ENCODE measurements at places on chromosomes 12 and 14.

DNA sequence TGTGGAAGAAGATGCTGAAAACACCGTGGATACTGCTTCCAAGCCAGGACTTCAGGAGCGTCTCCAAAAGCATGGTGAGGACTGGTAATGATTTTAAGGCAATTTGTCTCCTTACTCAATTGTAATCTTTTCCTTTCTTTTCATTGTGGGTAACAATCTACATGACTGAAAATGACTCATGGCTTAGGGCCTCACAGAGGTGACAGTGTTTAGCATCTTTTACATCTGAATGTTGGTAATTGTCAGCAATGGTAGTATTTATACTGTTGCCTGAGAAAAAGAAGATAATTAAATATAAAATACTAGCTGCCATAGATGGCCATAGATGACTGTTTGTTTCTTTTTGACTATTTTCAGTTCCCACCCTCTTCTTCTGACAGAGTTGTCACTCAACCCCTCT is 31.6 kb downstream of the TULP3 start:
- DNase-seq: no peak

DNA sequence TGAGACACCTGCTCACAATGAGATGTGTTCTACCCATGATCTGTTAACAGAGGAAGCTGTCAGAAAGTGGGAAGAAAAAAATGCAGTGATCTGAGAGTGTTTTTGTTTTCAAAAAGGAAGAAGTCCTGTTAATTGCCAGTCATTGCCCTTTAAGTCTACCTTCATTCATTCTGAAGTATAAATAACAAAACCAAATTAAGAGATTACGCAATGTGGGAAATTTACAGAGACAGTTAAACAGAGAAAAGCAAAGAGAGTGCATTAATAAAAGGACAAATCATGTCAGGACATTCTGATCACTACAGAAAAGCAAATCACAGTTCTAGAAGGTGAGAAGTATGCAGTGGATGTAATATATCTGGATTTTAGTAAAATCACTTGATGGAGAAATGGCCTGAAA is 154.2 kb downstream of the NRXN3 start:
- DNase-seq: no peak

- no peak for DNase-seq
Observed at GRCh38 chr14:94839348-94839747, 69.4 kb upstream of the GSC start.

DNA sequence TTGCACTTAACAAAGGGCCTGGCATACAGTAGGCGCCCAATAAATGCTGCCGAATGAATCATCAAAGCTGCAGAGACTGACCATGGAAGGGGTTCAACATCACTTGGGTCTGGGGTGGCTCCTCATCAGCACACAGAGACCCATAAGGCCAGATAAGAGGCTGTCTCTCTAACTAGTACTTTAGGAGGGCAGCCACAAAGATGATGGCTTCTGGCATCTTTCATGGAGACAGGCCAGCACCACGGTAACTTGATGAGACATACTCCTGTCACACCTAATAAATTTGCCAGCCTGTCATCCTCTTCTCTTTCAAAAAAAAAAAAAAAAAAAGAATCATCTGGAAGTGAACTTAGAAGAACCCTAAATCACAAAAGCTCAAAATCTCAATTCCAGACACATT is 3.4 kb downstream of the PRIMA1 start:
- DNase-seq: no peak

DNA sequence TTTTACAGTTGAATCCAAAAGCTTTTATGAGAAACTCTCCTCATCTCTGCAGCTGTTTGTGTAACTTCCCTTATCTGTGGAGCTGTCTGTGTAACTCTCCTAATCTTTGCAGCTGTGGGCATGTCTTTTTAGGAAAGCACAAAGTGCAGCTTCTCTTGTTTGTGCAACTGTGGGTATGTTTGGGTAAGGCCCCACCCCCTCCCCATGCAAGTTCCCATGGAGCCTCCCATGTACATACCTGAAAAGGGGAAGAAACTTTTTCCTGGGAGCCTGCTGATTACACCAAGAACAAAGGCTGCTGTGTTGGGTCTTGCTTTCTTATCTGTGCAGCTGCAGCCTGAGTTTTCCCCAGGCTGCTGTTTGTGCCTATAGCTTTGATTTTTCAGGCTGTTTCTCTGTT is 42.7 kb upstream of the CDKN3 start:
- no peak for DNase-seq

GRCh38 chr12:102024765-102025164 is 37.0 kb downstream of the WASHC3 start:
- DNase-seq: no peak

- DNase-seq: peak; percentile 76
Observed at GRCh38 chr12:121748571-121749265, 36.2 kb downstream of the TMEM120B start.

- no peak for DNase-seq
Observed at GRCh38 chr14:41634286-41634685, 27.6 kb downstream of the LRFN5 start.

DNA sequence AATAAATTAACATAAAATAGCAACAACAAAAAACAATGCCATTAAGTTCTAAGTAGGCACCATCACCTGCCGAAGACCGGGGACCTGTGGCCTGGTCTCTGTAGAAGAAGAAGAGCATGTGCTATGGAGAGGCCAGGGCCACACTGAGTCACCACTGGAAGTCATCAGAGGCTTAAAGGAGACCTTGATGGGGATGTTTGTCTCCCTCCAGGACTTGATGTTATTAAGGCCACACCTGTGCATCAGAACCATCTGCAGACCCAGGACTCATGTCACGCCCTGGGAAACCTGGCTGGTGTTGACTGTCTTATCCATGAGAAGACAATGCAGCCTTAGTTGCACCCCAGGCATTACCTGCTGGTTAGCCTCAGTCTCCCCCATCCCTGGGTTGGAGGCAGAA is 292.3 kb downstream of the AACS start:
- no peak for DNase-seq

- no peak for DNase-seq
Observed at GRCh38 chr14:30134936-30135335, 207.3 kb upstream of the PRKD1 start.

DNA sequence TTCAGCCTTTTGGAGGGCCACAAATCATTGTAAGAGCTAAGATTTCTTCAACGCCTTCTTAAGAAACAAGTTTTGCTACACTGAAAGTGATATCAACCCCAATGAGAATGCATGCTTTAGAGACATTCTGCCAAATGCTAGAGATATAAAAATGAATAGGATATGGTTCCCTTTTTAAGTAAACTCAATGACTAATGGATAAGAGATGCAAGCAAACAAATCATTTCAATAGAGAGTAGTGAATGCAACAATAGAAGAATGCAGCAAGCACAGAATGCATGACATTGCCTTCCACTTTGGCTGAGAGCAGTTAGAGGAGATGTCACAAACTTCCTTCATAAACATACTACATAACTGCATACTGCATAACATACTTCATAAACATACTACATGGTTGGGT is 116.4 kb downstream of the PDZRN4 start:
- no peak for DNase-seq

DNA sequence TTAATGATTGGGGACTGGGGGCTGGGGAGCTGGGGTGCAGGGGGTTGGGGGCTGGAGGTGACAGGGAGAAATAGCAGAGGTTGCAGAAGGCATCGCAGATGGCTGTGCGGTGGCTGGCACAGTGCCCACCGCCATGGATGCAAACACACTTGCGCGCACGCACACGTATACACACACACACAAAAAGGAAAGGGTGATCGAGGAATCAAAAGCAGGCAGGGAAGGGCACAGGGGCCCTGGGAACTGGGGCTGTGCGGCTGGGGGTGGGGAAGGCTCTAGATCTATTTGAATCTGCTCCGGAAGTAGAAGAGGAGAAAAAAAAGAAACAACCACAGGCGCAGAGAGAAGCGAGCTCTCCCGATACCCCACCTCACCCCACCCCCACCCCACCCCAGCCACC is 39.4 kb downstream of the ZFHX2 start:
- no peak for DNase-seq

DNA sequence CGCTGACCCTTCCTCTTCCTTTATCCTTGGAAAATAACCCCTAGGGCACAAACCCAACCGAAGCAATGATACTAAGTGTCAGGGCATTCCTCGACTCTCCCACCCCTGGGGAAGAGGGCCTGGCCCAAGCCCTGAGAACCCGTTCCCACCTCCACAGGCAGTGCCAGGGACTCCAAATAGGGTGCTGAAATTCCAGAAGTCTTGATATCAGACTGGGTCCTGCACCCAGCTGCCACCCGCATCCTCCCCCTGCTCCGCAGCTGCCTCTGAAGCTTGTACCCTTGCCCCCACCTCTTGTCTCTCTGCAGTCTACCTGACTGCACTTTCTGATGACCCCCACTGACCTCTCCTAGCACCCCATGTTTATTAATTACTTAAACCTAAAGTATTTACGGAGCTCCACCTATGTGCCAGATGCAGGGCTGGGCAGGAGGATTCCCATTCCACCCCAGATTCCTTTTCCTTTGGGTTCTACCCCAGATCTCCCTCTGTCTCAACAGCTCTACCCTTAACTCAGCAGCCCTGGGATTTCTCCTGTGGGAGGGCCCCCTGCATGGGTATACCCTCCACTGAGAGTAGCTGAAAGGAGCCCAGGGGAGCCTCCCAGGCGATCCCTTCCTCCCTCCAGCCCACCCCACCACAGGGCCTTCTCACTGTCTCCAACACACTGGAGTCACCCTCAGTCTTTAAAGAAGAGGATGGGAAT is 4.1 kb upstream of the KRT18 start:
- no peak for DNase-seq

GRCh38 chr12:97464385-97465321 is 2.0 kb downstream of the RMST start:
- DNase-seq: no peak

- DNase-seq: no peak
Observed at GRCh38 chr14:91065266-91065665, 4.8 kb upstream of the RPS6KA5 start.

- no peak for DNase-seq
Observed at GRCh38 chr14:76968621-76969063, 59.9 kb downstream of the IRF2BPL start.

DNA sequence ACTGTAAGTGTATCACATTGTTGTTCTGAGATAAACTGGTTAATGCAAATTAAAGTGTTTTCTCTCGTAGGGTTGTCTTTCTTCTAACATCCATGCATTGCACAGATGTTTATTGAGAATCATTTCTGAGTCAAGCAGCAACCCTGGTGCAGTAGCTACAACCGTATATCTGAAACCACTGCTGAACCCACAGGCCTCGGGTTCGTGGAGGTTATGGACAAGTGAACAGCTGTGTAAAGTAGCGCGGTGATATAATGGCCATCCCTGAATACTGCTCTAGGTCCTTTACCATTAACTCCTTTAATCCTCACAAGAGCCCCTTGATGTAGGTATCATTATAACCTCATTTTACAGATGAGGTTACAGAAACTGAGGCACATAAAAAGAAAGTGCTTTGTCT is 486.1 kb upstream of the TMEM132C start:
- DNase-seq: no peak

DNA sequence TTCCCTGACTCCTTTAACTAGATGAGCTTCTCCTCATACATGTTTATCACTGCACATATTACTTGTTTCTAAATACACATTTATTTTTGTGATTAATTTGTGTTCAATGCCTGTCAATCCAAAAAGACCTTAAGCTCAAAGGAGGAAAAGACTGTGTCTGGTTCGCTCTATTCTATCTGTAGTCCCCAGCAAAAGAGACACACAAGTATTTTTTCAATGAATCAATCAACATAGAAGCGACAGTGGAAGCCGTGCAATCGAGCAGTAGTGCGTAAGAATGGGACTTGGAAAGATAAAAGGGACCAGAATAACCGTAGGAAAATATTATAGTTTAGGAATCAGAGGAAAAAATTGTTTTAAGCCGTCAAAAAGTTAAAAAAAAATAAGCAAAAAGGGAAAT is 951 bp downstream of the WDHD1 start:
- DNase-seq: no peak

GRCh38 chr12:22755629-22756028 is 130.7 kb downstream of the ETNK1 start:
- no peak for DNase-seq

GRCh38 chr12:113069751-113070116 is 13.2 kb downstream of the DTX1 start:
- DNase-seq: no peak

DNA sequence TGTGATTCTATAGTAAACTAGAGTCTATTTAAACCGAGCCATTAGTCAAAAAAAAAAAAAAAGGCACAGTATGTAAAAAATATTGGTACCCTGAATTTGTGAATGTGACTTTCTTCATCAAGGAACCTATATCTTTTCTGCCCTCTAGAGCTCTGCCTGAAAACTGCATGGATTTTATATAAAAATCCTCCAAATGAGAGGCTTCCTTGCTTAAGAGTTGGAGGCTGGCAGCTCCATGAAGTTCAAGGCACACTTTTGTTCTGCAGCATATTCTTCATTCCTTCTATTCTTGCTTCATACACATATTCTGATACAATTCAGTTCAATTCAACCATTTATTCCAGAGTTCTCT is 23.1 kb upstream of the NKX2-8 start:
- no peak for DNase-seq

DNA sequence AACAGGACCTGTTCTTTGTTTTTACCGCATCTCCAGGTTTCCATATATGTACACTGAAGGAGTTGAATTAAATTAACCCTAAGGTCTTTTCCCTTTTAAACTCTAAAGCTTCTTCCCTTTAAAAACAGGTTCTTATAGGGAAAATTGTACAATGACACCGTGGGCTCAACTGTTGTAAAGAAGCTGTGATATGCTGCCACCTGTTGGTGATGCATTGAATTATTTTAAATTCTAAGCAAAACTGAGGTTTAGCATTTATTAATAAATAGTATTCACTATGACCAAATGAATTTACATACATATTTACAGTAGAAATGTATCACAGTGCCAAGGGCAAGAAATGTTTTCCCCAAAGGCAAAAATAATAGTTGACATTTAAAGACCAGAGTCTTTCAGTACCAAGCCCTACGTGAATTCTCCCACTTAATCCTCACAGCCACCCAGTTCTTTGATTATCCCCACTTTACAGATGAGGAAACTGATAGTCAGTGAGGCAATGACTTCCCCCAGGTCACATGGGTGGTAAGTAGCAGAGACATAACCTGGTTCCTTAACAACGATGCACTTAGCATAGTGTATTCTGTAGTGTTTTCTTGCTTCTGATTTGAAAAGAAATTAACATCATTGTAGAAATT is 35.7 kb upstream of the TMEM263 start:
- DNase-seq: no peak

DNA sequence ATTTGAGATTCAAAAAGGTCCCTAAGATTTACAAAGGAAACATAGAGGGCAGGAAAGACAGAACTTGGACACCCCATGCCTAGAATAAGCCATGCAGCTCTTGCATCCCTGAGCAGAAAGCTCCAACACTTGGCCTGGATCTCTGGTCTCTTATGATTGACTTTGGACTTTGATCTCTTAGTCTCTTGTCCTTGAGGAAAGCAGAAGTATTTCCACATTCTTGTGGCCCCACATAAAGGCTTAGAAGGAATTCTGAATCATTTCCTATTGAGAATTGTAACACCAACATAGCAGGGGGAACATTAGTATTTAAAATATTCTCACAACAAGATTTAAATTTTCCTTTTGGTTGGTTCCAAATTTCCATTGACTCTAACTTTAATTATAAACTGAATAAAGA is 283.7 kb upstream of the PRKD1 start:
- DNase-seq: no peak
